ENCODE measurements at places on chromosomes 3 and 15. TPM values are rescaled to one million over a fixed set of nuclear protein-coding genes. Genes with fewer than 3 reads are reported as not detected.

- DNase-seq = no peak
These were observed 654.9 kb upstream of the TBL1XR1 start for GRCh38 chr3:177852001-177852807.

DNA sequence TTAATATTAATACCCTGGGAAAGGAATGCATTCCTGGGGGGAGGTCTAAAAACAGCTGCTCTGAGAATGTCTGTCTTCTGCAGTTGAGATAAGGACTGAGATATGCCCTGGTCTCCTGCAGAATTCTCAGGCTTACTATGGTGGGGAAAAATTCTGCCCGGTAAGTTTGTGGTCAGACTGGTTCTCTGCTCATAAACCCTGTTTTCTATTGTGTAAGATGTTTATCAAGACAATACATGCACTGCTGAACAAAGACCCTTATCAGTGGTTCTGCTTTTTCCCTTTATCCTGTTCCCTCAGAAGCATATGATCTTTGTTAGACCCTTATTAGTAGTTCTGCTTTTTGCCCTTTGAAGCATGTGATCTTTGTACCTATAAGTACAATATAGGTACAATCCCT is 494.6 kb downstream of the CNTN6 start:
- no peak for DNase-seq

DNA sequence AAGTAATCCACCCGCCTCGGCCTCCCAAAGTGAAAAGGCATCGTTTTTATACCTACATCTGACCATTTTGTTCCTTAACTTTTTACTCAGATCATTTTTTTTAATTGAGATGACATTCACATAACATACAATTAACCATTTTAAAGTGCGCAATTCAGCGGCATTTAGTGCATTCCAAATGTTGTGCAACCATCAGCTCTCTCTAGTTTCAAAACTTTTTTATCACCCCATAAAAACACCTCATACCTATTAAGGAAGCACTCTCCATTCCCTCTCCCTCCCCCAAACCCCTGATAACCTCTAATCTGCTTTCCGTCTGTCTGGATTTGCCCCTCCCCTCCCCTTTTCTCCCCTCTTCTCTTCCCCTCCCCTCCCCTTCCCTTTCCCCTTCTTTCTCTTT is 310.1 kb downstream of the UACA start:
- no peak for DNase-seq

DNA sequence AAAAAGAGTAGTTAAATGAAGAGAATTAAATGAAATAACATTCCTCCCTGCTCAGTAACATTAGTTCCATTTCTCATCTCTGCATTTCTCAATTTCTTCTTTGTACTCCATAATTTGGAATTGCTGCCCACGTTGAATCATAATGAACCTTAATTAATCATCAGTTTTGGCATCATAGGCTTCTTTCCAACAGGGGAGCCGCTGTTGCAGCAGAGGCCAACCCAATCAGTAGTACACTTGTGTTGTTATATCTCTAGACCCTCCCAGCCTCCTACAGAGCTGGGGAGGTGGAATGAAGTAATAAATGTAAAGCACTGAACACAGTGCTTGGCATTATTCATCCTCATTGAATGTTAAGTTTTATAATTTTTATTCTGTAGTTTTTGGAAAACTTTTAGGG is 240.7 kb downstream of the CHST2 start:
- no peak for DNase-seq

DNA sequence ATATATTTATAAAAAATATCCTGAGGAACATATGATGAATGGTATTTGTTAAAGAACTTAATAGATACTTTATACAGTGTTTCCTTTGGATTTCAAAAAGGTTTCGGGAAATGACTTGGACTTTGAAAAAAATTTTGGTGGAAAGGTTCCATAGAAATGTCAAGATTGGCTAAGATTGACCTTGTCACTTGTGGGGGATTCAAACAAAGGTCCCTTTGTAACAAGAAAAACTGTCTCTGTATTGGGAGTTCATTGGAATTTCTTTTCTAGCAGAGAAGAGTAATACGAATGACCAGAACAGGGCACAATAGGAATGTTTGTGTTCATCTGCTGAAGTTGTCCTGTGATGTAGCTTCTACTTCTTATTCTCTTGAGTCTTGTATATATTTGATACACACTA is 43.2 kb downstream of the ARHGEF26 start:
- DNase-seq = peak; percentile 96

DNA sequence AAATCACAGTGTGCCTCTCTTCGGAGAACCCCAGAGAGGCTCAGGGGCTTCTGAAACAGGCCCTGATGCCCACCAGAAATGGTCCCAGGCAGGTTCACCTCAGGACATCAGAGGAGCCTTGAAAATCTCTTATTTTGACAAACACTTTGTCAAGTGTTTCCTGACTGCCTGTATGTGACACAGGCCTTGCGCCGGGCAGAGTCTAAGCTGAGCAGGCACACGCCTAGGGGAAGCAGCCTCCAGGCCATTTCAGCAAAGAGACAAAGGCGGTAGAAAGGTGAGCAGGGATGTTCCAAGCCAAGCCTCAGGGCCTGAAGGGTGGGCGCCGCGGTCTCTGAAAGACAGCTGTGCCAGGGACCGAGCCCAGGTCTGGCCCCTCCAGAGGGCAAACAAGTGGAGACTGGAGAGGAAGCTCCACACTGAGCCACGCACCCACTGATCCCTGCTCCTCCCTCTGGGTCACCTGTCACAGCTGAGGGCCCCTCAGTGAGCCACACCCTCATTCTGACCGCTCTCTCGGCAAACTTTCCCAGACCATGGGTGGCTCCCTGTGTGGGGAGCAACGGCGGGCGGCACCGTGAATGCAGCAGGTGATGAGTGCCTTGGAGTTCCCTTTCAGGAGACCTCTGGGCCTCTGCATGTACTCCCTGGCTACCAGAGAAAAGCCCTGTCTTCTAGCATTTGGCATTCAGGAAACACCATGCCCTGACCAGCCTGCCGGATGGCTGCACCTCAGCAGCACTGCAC is 136.1 kb downstream of the ADAMTS17 start:
- no peak for DNase-seq

GRCh38 chr3:185763347-185764005 is 61.4 kb downstream of the IGF2BP2 start:
- DNase-seq = no peak

- no peak for DNase-seq
These were observed 647.1 kb downstream of the NTRK3 start for GRCh38 chr15:87609474-87609873.

DNA sequence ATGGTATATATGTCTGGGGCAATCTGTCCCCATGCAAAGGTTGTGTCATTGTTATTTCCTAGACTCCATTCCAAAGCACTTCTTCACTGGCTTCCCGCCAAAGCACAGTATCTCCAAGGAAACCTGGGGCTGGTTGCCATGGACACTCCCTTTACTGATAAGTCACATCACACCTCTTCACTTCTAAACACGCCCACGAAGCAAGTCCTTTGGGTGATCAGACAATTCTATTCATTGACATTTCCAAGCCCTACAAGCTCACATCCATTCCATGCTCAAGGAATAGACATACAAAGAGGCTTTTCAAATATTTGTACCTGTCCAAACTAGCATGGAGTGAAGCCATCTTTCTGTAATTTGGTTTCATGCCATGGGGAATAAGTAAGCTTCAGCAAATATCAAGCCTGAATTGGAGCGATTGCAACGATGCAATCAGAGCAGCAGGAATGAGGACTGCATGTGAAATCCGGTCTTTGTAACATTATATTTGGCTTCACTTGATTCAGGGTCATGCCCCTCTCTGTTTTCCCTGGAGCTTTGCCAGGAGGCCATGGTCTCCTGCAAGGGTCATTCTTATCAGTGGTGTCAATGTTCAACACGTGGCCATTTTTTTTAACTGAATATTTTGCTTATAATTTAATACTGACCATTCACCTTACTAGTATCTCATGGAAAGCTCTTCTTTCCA is 201.6 kb upstream of the TMC3 start:
- DNase-seq = no peak

DNA sequence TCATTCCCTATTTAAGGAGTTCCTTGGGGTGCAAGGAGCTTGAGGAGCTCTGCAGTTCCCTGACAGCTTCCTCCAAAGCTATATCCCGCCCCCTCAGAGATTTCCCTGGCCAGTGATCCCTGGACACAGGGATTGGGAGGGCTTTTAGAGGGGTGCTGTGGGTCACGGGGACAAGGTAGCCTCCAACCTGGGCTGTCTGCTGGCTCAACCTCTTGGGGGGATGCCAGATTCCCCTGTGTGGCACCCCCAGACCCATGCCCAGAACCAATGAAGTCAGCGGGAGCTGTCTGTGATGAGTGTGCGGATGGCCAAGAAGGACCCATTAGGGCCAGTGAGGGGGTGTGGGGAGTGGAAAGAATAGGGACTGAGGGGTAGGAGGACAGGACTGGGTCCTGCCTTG is 21.0 kb upstream of the ATP2B2 start:
- DNase-seq = no peak

- peak; percentile 83 for DNase-seq
These were observed 650.8 kb upstream of the ADAMTS9 start for GRCh38 chr3:65338571-65338970.

DNA sequence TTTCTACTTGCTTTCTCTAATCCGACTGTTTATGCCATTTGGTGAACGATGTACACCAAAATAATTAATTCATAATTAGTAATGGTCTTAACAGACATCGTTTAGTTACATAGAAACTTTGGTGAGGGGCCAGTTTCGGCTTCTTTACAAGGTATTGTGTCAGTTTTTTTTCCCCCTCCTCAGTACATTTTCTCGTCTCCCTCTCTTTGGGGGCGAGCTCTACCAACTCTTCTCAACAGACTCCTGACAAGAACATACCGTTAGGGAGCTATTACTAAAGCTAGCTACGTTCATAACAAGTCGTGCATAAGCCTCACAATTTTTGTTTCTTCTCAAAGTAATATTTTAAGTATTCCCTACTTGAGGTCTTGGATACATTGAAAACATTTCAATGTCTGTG is 1.4 kb downstream of the U2SURP start:
- DNase-seq = no peak

DNA sequence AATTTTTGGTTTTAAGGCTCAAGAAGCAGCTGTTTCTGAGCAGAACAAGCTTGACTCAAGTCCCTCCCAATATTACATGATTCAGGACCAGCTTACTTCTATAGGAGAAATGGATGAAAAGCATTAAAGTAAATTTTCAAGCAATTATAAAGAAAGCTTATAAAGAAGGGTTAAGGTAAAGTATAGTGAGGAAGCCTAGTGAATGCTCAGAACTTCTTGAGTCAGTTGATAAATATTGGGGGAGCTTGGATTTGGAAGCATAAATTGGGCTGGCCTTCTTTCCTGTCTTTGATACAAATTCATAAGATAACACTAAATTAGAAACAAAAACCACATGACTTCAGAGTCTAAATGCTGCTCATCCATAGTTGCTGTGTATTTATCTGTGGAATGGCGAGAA is 156.0 kb downstream of the CHL1 start:
- DNase-seq = no peak

DNA sequence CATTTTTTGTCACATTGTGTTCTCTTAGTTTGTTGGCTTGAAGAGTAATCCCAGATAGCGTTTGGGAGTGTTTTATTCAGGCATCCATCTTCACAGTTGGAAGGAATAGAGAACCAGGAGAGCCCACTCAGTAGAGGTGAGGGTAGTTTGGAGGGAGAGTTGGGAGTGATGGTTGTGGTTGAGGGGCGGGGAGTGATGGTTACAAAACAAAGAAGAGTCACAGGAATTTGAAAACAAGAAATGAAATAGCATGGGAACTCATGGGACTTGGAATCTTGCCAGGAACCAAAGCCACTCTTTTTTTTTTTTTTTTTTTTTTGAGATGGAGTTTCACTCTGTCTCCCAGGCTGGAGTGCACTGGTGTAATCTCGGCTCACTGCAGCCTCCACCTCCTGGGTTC is 36.3 kb downstream of the DUT start:
- DNase-seq = peak; percentile 7

DNA sequence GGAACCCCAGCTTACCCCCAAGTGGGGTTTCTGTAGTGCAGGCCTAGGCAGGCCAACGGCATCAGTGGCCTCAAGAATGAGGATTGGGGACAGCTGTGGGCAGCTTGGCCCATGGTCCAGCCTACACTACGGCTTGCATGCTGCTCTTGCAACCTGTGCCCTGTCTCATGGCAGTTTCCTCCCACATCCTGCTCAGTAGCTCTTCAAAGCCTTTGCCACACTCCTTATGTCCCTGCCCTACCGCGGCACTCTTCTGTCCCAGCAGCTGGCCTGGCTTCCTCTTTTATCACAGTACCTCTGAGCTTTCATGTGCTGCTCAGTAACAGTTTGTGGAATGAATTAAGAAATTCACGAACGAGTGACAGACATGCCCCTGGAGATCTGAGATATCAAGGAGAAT is 431.0 kb downstream of the EPHB1 start:
- no peak for DNase-seq

- DNase-seq = peak; percentile 47
These were observed 32.3 kb downstream of the NKIRAS1 start for GRCh38 chr3:23884481-23884880.

GRCh38 chr3:105781871-105782270 is 86.9 kb downstream of the CBLB start:
- DNase-seq = no peak

GRCh38 chr15:67142767-67143100 is 77.3 kb downstream of the SMAD3 start:
- no peak for DNase-seq

GRCh38 chr3:22671848-22672247 is 531.3 kb upstream of the UBE2E2 start:
- peak; percentile 15 for DNase-seq

DNA sequence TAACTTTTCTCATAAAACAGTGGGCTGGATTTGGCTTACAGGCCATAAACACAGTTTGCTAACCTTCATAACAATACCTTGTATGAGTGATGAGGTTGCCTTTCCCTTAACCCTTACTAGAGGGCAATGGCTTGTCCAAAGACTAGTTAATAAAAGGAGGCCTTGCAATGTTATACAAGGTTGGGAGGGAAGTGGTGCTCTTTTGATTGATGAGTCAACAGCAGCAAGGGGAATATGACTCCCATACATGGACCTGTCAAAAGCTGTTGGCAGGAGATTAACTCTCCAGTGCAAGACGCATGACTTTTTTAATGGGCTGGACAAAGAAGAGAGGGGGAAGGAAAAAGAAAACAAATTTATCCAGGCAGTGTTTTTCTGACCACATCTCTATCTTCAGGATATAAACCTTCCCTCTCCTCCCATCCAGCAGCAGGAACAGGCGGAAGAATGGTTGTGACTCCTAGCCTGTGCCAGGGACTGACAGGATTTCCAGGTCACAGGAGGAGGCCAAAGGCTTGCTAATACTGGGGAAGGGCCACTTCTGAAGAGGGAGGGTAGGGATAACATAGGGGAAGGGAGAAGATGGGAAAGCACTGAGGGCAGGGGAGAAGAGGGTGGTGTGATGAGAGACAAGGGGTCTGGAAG is 35.2 kb upstream of the ARL14 start:
- peak; percentile 9 for DNase-seq

GRCh38 chr15:66269326-66270090 is 16.0 kb upstream of the MEGF11 start:
- no peak for DNase-seq

- no peak for DNase-seq
These were observed 49.6 kb downstream of the USP13 start for GRCh38 chr3:179702271-179702947.

Gene PLCL2
- total RNA-seq = 3.5 TPM

Gene TNNC1
- total RNA-seq = 0.24 TPM

Gene B3GALNT1
- total RNA-seq = 0.67 TPM

Gene KLHL40
- not detected for total RNA-seq

Gene MYO5C
- 0.11 TPM for total RNA-seq

Gene VPS33B
- total RNA-seq = 18.8 TPM

Gene SPTSSB
- not detected for total RNA-seq

Data from SK-MEL-5 (cell line).